ENCODE measurements at places on chromosomes 6 and 20.

- DNase-seq = no peak
Observed at GRCh38 chr6:46719099-46719498, 16.1 kb downstream of the PLA2G7 start.

DNA sequence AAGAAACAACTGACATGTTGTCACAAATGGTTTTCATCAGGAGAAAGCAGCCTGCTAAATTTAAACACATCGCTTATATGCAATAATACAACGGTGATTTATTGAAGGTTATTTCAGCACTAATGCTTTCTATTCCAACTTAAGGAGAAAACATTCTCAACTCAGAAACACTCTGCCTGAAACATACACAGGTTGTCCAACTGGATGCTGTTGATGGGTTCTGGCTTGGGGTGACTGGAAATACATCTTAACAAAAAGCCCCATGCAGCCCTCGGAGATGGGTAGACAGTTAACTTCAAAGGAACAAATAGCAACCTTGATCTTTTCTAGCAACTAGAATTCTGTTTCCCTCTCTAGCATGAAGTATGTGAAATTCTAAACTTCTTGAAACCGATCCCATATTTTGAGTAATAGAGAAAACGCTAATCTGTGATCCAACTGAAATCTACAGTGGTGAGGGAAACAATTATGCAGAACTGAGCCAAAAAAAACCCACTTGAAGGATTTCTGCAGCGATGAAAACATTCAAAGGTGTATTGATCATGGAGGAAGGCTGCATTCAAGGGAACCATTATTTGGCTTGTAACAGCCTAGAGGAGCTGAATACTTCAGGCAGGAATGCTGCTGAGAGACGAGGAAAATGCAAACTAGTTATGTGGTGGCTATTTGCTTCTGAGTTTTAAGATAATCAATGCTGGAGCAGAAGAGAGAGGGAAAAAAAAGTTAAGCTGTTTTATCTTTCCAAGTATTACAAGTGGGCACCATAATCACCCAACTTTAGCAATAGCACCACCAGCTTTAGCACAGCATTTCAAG lies 6.9 kb downstream of the ZMYND8 start:
- peak; percentile 59 for DNase-seq

GRCh38 chr6:24740861-24741260 lies 21.9 kb upstream of the C6orf62 start:
- DNase-seq = no peak

DNA sequence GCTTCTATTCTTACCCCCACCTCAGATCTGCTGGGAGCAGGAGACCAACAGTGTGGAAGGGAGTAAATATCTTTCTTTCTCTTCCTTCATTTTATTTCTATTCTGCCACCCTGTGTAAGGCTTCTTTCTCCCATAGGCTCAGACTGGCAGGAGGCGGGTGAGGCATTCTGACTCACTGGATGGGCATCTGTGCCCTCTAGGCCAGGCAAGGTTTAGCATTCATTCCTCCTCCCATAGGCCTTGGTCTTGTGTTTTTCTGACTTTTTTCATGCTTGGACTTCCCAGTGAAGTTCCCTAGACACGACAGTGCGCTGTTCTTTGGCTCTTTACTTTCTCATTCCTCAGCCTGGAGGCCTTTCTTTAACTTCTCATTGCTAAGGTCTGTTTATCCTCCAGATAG lies 235.2 kb downstream of the SYNE1 start:
- no peak for DNase-seq

Data from erythroblast (primary cell).